ENCODE measurements at places on chromosomes 12 and 14. TPM values are rescaled to one million over a fixed set of nuclear protein-coding genes. Genes with fewer than 3 reads are reported as not detected.
A peak's percentile ranks its signal among the peaks of the same experiment; 100 is the strongest.

The IL31 gene
- total RNA-seq, result not detected

The RAD51AP1 gene
- total RNA-seq, result 42.4 TPM

The ZFHX2 gene
- 27.0 TPM for total RNA-seq

The SERPINA10 gene
- not detected for total RNA-seq

The C1QL4 gene
- total RNA-seq, result 0.28 TPM

GRCh38 chr14:105179191-105179590 lies 1.9 kb downstream of the NUDT14 start:
- H3K4me3 ChIP-seq, result no peak overlapping the region
- H3K36me3 ChIP-seq, result no peaks in the 10 kb centered on the region
- DNase-seq, result no peak
- H3K27me3 ChIP-seq, result peaks cover 10% of the 10 kb centered on the region
- H3K27ac ChIP-seq, result no peak overlapping the region

GRCh38 chr12:69840727-69841126 lies 15.7 kb downstream of the MYRFL start:
- H3K36me3 ChIP-seq, result no peaks in the 10 kb centered on the region
- no peaks in the 10 kb centered on the region for H3K27me3 ChIP-seq
- no peak for DNase-seq
- no peak overlapping the region for H3K4me3 ChIP-seq
- H3K4me1 ChIP-seq, result no peaks in the 10 kb centered on the region

- H3K4me1 ChIP-seq, result peaks cover 3% of the 10 kb centered on the region
- no peak for DNase-seq
- no peak overlapping the region for H3K4me3 ChIP-seq
- no peaks in the 10 kb centered on the region for H3K36me3 ChIP-seq
Observed at GRCh38 chr12:1413930-1414329, 180.5 kb downstream of the FBXL14 start.

DNA sequence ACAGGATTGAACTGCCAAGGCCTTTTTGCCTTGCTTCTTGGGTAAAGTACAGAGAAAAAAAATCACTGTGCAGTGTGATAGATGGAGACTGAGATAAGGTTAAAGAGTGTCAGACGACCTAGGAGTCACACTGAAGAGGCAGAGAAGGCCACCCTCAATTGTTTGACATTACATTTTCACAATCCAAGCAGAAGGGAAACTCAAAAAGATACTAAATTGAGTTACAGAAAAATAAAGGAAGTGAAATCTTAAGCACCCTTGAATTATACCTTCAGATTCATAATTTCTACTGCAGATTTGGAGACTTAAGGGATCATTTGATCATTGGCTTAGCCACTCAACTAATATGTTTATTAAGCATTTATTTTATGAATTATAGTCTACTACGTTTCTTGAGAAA lies 97.1 kb downstream of the MYF5 start:
- H3K4me1 ChIP-seq, result no peaks in the 10 kb centered on the region
- DNase-seq, result no peak
- H3K27ac ChIP-seq, result no peak overlapping the region
- H3K4me3 ChIP-seq, result no peak overlapping the region

DNA sequence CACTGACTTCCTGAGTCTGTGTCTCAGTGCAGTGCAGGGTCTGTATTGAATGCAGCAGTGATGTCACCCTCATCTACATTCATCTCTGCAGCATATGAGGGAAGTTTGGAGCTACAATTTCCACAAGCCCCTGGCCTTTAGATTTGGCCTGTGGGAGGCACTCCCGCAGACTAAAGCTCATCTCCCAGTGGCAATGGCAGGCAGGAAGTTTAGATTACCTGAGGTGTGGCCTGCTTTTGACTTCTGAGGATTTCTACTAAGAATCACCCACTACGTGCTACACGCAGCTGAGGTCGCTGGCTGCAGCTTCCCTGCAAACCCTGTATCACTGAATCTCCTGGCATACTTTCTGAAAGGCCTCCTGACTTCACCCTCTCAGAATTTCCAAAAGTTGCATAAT lies 202.2 kb upstream of the PRKD1 start:
- no peak overlapping the region for H3K4me3 ChIP-seq
- no peaks in the 10 kb centered on the region for H3K27me3 ChIP-seq
- H3K36me3 ChIP-seq, result no peaks in the 10 kb centered on the region
- H3K4me1 ChIP-seq, result no peaks in the 10 kb centered on the region
- no peak overlapping the region for H3K27ac ChIP-seq
- DNase-seq, result peak; percentile 43

DNA sequence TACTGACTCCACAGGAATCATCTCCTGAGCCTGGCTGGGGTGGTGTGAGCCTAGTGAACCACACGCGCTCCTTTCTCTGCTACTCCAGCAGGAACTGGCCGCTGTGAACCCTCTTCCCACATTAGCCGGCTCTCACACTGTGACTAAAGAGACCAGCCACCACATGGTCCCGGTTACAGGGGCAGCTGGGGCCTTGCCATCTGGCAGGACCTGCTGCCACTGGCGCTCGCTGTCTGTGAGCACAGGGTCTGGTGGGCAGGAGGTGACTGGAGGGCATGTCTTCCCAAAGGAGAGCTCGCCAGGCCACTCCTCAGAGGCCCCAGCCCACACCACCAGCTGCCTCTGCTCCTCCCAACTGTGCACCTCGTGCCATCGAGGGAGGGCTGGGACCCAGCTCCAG lies 99.3 kb downstream of the SINHCAF start:
- DNase-seq, result no peak
- no peak overlapping the region for H3K27ac ChIP-seq
- H3K27me3 ChIP-seq, result peaks cover 3% of the 10 kb centered on the region
- H3K4me1 ChIP-seq, result peaks cover 12% of the 10 kb centered on the region
- no peaks in the 10 kb centered on the region for H3K36me3 ChIP-seq
- no peak overlapping the region for H3K4me3 ChIP-seq

DNA sequence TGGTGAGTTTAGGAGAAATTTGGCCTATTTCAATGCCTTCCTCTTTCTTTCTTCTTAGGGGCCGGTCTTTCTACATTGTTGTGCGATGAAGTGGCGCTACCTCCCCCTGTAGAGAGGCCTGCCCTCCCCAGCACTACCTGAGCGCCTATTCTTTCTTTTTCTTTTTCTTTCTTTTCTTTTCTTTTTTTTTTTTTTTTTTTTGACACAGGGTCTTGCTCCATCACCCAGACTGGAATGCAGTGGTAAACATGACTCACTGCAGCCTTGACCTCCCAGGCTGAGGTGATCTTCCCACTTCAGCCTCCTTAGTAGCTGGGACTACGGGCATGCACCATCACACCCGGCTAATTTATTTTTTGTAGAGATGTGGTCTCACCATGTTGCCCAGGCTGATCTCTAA lies 136.1 kb upstream of the MAX start:
- no peaks in the 10 kb centered on the region for H3K27me3 ChIP-seq
- no peak overlapping the region for H3K27ac ChIP-seq
- H3K4me3 ChIP-seq, result no peak overlapping the region
- H3K36me3 ChIP-seq, result no peaks in the 10 kb centered on the region
- H3K4me1 ChIP-seq, result peaks cover 4% of the 10 kb centered on the region

GRCh38 chr12:78210894-78211302 lies 380.2 kb downstream of the NAV3 start:
- H3K27me3 ChIP-seq, result no peaks in the 10 kb centered on the region
- no peak overlapping the region for H3K4me3 ChIP-seq
- no peaks in the 10 kb centered on the region for H3K36me3 ChIP-seq
- H3K4me1 ChIP-seq, result peaks cover 5% of the 10 kb centered on the region
- no peak overlapping the region for H3K27ac ChIP-seq
- DNase-seq, result no peak

Measured in H1 (cell line).